ENCODE measurements at places on chromosomes 16 and 17.

DNA sequence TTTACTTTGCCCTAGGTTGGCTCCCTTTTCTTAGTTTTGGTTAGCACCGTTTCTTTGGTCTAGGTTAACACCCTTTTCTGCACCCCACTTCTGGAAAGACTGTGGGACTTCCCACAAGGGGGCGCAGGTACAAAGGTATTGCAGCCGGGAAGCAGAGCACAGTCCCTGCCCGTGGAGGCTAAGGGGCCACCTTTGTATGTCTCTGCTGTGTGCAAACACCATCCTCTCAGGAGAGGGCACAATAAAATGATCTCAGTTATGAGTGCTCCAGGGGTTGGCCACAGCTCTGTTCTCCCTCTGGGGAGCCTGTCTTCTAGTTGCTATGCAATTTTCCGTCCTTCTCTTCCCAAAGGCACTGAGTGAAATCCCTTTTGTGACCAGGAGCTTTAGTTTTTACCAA is 28.4 kb upstream of the TMC5 start:
- no peak for DNase-seq

GRCh38 chr17:77814091-77814772 is 144.3 kb upstream of the TNRC6C start:
- DNase-seq, result no peak

- DNase-seq, result no peak
Measured at GRCh38 chr17:19533718-19534561, at the start of gene SLC47A1. Gene SLC47A1 (plus strand): TSS chr17:19533854. CDS start chr17:19533940, 86 bp downstream.

DNA sequence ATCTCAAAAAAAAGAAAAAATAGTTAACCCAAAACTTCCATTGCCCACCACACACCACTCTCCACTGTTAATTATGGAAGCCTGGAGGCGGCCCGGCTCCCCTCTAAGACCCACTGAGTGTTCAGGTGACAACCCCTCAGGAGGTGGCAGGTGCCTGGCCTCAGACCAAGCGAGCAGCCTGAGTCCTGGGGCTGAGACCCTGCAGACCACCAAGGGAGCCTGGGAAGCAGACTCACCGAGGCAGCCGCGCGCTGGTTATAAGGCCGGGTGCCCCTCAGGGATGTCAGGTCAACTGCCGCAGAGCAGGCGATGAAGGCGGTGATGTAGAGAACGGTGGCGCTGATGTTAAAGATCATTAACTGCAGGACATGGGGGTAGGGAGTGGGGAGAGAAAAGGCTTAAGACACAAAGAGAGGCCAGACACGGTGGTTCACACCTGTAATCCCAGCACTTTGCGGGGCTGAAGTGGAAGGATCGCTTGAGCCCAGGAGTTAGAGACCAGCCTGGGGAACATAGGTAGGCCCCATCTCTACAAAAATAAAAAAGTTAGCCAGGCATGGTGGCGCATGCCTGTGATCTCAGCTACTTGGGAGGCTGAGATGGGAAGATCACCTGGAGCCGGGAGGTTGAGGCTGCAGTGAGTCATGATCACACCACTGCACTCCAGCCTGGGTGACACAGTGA is 13.3 kb downstream of the ARL2BP start:
- DNase-seq, result no peak

GRCh38 chr16:1645914-1646525 is 32.1 kb upstream of the JPT2 start:
- no peak for DNase-seq

DNA sequence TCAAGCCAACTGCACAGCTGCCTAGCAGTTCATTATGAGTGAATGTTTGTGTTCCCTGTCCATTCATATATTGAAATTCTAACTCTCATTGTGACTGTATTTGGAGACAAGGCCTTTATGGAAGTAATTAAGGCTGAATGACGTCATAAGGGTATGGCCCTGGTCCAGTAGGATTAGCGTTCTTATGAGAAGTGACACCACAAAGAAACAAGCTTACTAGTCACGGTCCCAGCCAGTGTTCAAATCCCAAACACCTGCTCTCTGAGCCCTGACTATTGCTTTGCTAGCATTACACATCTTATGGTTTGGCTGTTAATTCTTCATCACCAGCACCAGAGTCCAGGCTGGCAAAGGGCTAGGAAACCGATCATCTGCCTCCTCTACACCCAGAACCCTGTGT is 2.2 kb downstream of the ZNF668 start:
- DNase-seq, result no peak

GRCh38 chr16:53056392-53056881 is 1.6 kb downstream of the CHD9 start:
- no peak for DNase-seq

DNA sequence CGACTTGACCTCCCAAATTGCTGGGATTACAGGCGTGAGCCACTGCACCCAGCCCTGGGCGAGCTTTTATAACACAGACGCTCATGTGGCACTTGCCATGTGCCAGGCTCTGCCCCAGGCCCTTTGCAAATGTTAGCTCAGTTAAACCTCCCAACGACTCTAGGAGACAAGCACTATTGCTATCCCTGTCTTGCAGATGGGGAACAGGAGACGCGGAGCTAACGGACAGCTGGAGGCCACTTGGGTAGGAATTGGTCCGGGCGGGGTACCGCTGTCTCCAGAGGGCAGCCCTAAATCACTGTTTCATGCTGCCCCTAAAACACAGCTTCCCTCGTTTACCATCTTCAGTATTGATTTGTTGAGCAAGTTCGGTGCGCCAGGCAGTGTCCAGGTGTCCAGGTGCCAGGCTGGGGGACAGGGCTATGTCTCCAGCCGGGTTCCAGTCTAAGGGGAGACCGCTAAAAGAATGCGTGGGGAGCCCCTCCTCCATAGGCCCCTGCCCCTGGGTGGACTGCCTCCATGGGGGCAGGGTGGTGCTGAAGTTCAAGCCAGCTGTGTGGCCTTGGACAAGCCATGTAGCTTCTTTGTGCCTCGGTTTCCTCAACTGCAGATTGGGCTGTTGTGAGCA is 23.7 kb downstream of the TMEM235 start:
- DNase-seq, result no peak

DNA sequence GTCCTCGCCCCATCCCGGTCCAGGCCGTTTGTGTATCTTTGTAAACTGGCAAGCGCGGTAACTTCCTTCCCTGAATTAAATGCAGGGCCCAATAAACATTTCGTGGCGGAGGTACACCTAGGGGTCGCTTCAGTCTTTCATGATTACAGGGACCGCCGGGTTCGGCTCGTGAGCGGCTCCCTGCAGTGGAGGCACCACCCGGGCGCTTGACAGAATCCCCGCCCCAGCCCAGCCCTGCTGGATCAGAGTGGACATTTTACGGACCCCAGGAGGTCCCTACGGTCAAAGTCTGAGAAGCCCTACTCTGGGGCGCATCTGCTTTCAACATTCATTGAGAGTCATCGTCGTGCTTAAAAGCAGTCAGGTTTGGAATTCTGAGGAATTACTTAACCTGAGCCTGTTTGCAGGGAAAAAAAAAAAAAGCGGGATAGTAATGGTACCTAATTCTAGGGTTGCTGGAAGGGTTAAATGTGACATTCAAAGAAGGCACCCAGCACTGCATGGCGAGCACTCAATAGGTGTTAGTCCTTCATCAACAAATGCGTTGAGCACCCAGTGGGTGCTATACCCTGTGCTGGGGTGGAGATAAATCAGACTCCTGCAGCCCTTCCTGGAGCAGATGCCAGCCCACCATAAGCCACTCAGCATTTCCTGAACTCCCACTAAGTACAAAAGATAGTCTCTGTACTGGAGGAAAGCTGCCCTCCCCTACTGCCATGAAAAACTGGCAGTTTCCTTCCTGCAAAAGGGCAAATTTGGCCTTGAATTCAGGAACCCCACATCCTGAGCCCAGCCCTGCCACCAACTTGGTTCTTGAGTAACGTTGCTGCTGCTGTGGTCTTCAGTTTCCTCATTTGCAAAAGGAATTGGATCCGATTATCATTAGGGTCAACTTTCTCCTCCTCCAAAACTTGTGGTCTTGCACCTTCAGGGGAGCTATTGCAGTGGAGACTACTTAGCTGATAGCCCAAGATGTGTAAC is 658 bp upstream of the DUSP3 start:
- DNase-seq, result no peak

DNA sequence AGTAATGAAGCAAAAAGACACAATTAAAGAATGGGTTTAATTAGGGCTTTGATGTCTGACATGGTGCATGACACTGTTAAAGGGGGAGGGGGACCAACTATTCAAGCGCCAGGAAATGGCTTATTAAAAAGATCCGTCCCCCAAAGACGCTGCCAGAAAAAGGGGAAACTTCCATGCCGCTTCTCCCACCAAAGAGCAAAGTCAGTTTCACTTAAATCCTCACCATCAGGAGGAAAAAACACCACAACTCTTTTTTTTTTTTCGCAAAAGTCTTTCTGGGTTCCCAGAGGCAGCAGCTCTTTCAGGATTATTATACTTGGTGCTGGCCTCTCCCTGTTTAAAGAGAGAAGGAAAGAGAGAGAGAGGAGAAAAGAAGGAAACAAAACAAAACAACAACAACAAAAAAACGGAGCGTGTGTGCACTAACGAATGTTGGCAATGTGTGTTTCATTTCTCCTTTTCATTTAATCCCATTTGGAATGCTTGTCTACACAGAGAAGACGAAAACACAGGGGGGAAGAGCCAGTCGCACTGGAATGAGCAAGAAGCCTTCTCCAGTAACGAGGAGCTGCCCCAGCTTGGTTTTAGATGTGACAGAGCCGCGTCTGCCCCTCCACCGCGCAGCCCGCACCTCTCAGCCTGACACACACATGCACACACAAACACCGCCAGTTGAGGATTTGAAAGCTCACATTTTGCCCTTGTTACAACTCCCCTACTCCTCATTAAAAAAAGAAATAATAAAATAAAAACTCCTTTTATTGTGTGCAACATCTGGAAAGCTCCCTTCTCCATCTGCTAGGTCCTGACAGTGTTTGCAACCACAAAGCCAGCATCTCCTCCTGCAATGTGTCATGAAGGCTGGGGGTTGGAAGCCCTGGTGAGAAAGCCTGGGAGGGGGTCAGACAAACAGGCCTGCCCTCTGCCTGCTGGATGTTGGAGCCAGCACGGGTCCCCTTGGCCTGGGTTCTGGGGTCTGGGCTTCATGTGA is 32.7 kb upstream of the AXIN2 start:
- no peak for DNase-seq

- DNase-seq, result no peak
Measured at GRCh38 chr17:78242024-78242742, 10.8 kb downstream of the TMEM235 start.

DNA sequence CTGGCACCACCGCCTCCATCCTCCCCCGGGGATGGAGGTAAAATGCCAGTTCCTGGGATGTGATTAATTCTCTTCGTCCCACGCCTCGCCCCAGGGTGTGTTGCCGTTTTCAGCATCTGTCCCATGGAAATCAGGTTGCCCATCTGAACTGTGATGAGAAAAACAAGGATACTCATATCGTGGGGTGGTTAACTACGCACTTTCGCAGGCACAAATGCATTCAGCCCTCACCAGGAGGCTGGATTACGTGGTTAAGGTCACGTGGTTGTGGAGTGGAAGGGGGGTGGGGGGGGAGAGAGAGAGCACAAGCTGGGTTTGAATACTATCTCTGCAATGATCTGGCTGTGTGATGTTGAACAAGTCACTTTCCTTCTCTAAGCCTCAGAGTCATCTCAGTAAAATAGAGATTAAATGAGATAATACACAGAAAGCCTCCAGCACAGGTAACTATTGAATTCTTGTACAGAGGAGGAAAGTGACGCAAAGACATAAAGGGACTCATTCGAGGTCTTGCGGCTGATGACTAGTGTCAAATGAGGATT is 74.7 kb downstream of the BMERB1 start:
- no peak for DNase-seq

- no peak for DNase-seq
Measured at GRCh38 chr17:64334851-64335250, 55.8 kb downstream of the PECAM1 start.

- peak; percentile 39 for DNase-seq
Measured at GRCh38 chr16:57601801-57602478, 26.5 kb upstream of the ADGRG1 start.

- DNase-seq, result no peak
Measured at GRCh38 chr16:3578121-3578520, 918 bp upstream of the NLRC3 start.

DNA sequence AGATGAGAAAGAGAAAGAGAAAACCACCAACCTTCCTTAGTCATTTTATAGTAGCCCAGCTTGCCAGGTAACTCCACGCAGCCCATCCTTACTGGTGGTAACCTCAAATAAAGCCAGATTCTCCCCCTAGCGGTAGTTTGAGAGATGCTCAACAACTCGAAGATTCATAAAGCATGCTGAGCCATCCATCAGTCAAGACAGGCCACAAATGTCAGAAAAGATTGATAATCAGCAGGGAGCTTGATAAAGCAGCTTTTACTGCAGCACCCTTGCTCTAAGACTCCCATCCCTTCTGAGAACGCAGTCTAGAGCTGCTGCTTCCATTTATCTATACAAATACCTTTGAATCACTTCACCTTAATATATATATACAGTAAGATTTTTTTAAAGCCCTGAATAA is 451.5 kb upstream of the HSBP1 start:
- peak; percentile 7 for DNase-seq

GRCh38 chr17:29393436-29393835 is 3.3 kb downstream of the TAOK1 start:
- DNase-seq, result no peak

- DNase-seq, result no peak
Measured at GRCh38 chr16:63512910-63513309, 1476.7 kb upstream of the CDH8 start.

DNA sequence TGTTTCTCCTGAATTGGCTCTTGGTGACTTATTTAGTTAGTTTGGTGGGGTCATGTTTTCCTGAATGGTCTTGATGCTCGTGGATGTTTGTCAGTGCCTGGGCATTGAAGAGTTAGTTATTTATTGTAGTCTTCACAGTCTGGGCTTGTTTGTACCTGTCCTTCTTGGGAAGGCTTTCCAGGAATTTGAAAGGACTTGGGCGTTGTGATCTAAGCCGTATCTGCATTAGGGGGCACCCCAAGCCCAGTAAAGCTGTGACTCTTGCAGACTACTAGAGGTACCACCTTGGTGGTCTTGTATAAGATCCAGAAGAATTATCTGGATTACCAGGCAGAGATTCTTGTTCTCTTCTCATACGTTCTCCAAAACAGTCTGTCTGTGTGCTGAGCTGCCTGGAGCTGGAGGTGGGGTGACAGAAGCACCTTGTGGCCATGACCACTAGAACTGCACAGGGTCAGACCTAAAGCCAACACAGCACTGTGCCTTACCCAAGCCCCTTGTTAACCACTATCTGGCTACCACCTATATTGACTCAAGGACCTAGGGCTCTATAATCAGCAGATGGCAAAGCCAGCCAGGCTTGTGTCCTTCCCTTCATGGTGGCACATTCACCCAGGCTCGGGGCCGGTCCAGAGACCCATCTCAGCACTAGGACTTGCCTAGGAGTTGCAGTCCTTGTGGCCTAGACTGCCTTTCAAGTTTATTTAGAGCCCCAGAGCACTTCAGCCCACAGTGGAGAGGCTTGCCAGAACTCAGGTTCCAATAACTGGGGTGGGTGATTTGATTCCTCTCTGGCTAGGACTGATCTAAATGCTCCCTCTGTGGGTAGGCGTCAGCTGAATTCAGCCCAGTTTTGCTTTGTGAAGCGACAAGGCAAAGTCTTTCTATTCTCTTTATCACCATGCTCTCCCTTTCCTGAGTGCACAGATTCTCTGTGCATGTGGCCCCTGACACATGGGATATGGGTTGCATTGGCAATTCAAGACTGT is 11.0 kb downstream of the RNF135 start:
- no peak for DNase-seq

GRCh38 chr16:12252616-12253015 is 276.1 kb downstream of the SNX29 start:
- DNase-seq, result no peak
